Activated CD4-positive, alpha-beta T cell treated with anti-CD3 and anti-CD28 coated beads, Interleukin-10, Interleukin-2, amounts not matched to agents 100 ng/mL and 50 ng/mL, durations not matched to agents 16 hours and 8 hours (primary cell): ENCODE measurements at places on chromosomes 1 and 21.
A peak's percentile ranks its signal among the peaks of the same experiment; 100 is the strongest.

GRCh38 chr1:176976225-176976624 lies 188.3 kb downstream of the ASTN1 start:
- no peak for DNase-seq

DNA sequence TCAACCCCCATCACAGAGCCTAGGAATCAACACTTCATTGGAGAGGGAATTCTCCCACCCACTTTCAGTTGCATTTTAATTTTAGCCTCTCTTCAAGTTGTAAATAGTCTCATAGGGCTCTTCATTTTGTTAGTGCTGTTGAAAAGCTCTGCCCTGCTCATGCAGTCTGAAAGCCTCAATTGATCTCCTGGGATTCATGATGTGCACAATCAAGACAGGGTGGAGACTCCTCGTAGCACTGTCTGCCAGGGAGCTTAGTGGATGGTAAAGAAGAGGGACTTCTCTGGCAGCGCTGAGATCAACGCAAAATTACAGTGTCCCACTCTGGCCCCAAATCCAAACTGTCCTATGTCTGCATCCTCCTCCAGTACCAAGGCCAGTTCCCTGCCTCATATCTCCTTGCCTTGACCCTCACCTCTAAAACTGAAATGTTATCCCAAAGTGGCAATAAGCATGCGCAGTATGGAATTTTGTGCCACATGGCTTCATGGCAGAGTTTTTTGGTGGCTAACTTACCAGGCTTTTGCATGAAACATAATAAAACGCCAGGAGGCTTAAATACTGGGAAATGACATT lies 282.2 kb downstream of the CACNA1E start:
- no peak for DNase-seq

GRCh38 chr1:86708920-86709319 lies 4.5 kb downstream of the SH3GLB1 start:
- peak; percentile 23 for DNase-seq

DNA sequence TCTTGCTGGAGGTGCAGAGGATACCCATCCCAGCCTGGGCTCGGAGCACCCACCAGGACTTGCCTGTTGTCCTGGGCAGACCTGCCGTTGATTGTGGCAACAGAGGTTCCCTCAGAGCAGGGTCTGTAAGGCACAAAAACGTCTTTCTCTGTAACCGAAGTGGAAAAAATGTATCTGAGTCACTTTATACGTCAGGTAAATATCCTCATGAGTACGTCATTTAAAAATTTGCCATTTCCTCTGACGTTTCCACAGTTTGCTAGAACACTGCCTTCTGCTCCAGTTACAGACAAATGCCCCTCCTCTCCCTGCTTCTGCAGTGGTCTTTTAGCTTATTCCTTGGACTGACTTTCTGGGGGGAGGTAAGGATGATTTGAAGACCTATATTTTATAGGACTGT lies 326.8 kb downstream of the HHAT start:
- DNase-seq: no peak

DNA sequence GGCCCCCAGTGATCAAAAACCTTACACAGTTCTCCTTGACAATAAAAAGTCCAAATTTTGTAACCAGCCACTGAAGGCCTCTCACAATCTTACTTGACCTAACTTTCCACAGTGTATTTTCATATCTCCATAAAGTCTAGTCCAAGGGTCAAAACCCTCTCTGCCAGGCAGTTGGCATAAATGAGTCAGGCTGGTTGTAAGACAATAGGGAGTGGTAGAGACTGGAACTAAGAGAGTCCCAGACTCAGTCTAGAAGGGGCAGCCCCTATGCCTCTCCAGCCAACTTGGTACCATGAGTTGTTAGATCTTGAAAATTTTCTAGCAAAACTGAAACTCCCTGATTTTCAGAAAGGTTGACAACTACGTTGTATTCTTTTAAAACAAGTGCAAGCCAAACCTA lies 21.0 kb downstream of the KIF21B start:
- peak; percentile 42 for DNase-seq

- DNase-seq: no peak
These were observed 33.0 kb downstream of the CDK18 start for GRCh38 chr1:205537386-205538018.

GRCh38 chr1:39761557-39762260 lies 9.4 kb downstream of the OXCT2 start:
- no peak for DNase-seq

GRCh38 chr1:201665036-201665435 lies 126.1 kb downstream of the NAV1 start:
- DNase-seq: no peak

DNA sequence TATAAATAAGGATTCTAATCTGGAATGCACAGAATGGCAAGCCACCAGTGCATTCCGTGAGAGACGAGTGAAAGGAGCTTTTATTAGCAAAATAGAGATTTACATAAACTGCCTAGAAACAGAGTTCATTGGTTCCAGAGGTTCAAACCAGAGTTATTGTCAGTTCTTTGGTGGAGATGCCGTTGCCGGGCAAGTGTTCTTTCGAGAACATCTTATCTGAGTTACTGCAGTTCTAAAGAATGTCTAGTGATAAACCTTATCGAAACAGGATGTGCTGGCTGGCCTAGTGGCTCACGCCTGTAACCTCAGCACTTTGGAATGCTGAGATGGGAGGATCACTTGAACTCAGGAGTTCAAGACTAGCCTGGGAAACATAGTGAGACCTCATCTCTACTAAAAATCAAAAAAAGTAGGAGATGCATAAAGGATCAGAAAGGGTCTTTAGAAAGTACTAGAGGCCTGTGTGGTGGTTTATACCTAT lies 19.9 kb upstream of the EVI5 start:
- DNase-seq: no peak

- DNase-seq: no peak
These were observed 35.6 kb downstream of the MRPL39 start for GRCh38 chr21:25571726-25572121.

GRCh38 chr1:35287807-35288640 lies 19.5 kb downstream of the ZMYM4 start:
- no peak for DNase-seq

GRCh38 chr1:51168936-51169335 lies 66.9 kb downstream of the C1orf185 start:
- DNase-seq: no peak

- DNase-seq: peak; percentile 20
These were observed 1.7 kb upstream of the ZBTB18 start for GRCh38 chr1:244049162-244050013.

DNA sequence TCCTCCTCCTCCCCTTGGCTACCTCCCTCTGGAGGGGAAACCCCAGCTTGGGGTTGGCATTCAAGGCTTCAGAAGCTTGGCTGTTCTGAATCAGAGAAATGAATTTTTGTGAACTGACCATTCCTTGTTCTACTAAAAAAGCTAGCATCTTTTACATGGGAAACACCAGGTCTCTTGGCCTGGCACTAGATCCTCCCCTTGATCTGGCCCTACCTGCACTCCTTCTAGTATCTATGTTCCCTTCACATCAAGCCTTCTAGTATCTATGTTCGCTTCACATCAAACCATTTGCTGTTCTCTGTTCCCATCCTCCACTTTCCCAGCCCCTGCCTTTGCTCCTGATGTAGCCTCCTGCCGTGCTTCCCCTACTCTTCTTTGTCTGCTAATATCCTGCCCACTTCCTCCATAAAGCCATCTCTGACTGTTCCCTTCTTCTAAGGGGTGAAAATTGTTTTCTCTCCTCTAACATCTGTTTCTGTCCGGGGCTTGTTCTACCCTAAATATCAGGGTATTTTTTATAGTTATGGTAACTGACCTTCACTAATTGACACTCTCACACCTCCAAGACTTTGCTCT lies 25.8 kb downstream of the FAM151A start:
- DNase-seq: no peak

DNA sequence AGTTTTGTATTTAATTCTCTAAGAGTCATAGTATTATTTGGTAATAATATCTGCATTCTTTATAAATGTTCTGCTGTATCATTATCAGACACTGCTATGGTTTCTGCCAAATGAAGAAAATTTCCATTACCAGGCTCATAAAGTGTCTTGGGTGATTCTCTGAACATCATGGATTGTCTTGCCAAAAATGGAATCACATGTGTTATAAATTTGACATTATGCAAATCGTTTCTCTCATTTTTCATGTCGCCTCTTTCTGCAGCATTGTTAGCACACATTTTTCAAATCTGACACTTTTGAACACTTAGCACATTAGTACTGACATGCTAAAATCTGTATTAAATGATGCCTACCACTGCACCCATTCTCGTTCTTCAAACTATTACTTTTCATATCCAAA lies 74.2 kb upstream of the NEK7 start:
- DNase-seq: no peak

- no peak for DNase-seq
These were observed 16.4 kb upstream of the TSPEAR start for GRCh38 chr21:44727757-44728156.

DNA sequence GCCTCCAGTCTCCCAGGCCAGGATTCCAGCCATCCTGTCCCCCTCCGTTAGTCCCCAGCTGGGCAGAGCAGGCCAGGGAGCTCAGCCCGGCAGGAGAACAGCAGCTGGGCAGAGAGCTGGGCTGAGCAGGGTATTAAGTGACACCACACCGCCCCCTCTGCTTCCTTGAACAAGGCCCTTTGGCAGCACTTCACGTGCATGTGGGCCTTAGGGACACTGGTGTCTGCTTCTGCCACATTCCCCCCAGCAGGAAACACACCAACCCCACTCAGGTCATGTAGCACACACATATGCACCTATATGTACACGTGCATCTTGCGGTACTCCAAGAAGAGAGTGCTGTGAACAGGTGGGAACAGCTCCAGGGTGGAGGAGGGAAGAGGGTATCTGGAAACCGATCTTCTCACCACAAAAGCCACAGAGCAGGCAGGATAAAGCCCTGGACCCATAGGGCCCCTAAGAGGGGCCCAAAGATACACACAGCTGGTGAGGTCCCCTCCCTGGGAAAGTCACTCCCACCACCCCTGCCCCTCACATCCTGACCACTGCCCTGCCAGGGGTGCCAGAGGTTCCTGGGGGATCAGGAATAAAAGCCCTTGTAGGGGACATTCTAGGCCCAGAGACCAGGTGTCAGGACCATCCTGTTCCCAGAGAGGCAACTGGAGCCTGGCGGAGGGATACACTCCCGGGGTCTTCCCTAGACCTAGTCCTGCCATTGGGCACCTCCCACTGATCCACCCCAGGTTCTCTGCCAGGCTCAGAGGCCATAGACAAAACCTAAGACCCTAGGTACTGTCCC lies 4.5 kb downstream of the EPHA2 start:
- DNase-seq: no peak

GRCh38 chr1:169644297-169644696 lies 14.4 kb upstream of the SELP start:
- no peak for DNase-seq

DNA sequence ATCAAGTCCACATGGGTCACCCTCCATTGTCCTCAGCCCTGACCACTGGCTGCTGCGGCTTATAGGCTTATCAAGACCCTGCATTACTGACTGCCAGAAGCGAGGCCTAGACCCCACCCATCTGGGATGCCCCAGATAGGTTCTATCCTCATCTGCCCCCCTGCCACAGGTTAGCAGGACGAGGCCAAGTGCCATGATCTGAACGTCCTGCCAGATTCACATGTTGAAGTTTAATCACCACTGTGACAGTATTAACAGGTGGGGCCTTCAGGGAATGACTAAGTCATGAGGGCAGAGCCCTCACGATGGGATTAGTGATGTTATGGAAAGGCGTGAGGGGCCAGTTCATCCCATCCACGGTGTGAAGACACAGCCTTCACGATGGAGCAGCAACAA lies 6.2 kb upstream of the CPLANE2 start:
- DNase-seq: no peak

DNA sequence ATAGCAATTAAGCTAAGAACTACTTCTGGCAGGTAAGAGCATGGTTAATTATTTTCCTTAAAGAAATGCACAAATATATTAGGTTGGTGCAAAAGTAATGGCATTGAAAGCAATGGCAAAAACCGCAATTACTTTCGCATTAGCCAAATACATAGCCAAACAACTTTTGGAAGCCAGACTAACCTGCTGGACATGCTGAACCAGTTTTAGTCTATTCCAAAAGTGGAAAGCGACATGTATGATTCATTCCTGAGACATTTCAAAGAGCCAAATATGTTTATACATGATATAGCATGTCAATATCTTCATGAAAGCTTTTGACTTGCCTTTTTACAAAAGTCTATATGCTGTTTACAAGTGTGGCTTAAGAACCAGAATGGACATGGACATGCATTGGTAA lies 23.4 kb upstream of the DR1 start:
- no peak for DNase-seq

DNA sequence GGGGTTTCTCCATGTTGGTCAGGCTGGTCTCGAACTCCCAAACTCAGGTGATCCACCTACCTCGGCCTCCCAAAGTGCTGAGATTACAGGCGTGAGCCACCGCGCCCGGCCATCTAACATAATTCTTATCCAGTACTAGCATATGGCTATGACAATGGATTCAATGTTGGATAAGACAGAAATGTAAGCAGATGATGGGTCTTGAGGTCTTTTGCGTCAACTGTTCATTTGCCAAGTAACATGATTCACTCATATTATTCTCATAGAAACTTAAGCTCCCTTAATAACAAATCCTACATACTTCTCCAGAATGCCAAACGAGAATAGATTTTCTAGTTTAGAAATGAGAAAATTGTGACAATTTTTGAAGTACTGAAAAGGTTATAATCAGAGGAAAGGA lies 170.3 kb downstream of the RGS7 start:
- no peak for DNase-seq

GRCh38 chr1:239711768-239712167 lies 325.4 kb downstream of the CHRM3 start:
- DNase-seq: no peak

- DNase-seq: no peak
These were observed 89.7 kb downstream of the ATP1B1 start for GRCh38 chr1:169196161-169196560.

- DNase-seq: no peak
These were observed 38.8 kb downstream of the DDR2 start for GRCh38 chr1:162670928-162671663.

GRCh38 chr1:202029171-202029665 lies 18.8 kb downstream of the ELF3 start:
- peak; percentile 4 for DNase-seq

DNA sequence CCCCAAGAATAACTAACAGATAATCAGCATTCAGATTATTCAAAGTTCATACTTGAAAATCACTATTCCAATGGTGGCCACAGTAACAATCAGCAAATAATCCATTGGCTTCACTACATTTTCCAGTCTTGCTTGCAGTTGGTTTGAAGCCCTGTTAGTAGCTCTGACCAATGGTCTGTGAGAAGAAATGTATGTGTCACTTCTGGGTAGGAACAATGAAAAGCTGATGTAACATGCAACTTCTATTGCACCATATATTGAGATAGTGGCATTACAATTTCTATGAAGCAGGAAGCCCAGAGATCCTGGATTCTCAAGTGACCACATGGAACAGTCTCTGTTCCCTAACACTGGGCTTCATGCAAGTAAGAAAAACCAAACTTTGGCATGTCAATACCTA lies 250.9 kb upstream of the DAB1 start:
- DNase-seq: no peak
